ENCODE measurements at places on chromosomes 5 and 9. TPM values are rescaled to one million over a fixed set of nuclear protein-coding genes. Genes with fewer than 3 reads are reported as not detected.

DNA sequence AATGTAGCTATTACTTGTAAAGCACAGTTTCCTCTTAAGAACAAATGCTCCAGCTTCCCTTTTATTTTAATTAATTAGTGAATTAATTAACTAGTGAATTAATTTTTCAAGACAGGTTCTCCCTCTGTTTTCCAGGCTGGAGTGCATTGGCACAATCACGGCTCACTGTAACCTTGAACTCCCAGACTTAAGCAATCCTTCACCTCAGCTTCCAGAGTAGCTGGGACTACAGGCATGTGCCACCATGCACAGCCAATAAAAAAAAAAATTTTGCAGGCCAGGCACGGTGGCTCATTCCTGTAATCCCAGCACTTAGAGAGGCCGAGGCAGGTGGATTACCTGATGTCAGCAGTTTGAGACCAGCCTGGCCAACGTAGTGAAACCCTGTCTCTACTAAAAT is 44.1 kb downstream of the FCHO2 start:
- no peak for DNase-seq

DNA sequence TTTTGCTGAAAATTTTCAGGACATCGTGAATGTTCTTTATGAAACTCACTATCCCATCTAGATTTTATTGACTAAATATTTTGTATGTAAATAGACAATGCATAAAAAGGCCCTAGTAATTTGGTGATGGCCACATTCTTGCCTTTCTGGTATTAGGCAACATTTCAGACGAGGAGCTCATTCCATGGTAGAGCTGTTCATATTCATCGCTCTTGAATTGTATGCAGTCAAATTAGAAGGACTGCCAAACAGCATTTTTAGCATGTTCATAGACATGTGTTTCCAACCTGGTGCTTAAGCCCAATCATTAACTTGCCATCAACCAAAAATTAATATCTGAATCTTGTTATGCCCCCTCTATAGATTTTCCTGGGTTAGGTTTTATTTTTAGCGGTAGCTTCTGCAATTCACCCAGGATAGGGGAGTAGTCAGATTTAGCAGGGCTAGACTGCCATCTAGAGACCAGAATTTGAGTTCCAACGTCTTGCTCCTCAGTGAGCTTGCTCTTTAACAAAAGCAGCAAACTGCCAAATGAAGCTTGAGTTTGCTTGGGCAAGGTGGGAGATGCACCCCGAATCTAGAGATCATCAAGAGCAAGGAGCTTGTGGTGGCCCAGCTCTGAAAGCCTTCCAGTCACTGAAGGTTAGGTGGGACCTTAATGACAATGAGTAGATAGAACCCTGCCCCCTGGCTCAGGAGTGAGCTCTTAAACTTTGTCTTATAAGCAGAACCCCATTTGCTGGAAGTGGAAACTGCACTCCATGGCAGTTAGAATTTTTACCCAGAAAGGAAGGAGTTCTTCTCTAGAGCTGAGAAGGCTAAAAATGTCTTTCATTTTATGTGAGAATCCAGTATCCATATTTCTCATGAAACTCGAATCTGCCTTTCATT is 456.2 kb downstream of the RASEF start:
- DNase-seq = peak; percentile 65

DNA sequence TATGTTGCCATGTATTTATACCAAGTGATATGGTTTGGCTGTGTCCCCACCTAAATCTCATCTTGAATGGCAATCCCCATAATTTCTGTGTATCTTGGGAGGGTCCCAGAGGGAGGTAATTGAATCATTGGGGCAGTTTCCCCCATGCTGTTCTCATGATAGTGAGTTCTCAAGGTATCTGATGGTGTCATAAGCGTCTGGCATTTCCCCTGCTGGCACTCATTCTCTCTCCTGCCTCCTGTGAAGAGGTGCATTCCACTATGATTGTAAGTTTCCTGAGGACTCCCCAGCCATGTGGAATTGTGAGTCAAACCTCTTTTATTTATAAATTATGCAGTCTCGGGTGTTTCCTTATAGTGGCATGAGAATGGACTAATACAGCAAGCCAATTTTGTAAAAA is 140.8 kb upstream of the ADAMTSL1 start:
- DNase-seq = no peak

PFN3 gene
- not detected for polyA plus RNA-seq

SPATA31A1 gene
- polyA plus RNA-seq = not detected
